ENCODE measurements at places on chromosomes 2 and 18.

- DNase-seq, result no peak
Measured at GRCh38 chr2:172673056-172673683, 62.5 kb upstream of the RAPGEF4 start.

- no peak for DNase-seq
Measured at GRCh38 chr18:74454279-74454751, 2.8 kb downstream of the DIPK1C start.

GRCh38 chr18:2147476-2148230 lies 423.7 kb downstream of the METTL4 start:
- no peak for DNase-seq

DNA sequence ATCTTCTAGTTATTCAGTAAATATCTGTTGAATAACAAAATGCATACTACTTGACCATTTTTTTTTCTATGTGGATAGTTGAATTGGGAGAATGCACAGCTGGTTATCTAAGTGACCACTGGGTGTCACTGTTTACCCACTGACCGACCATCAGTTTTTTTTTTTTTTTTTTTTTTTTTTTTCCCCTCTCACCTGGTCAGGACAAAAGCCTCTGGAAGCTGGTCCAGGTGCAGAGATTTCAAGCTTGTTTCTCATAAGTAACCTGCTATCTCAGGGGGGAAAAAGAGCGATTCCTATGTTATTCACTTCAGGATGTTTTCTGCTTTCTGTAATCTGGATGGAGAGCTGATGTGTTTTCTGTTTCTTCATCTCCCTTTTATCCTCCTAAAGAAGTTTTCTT lies 256.0 kb downstream of the DCDC2C start:
- DNase-seq, result peak; percentile 5

- no peak for DNase-seq
Measured at GRCh38 chr2:144240656-144241339, 279.1 kb downstream of the ZEB2 start.

Data from hematopoietic multipotent progenitor cell treated with erythropoietin and hydrocortisone succinate and interleukin-3 and kit ligand, for 17 days (in vitro differentiated cells).